ENCODE measurements at places on chromosomes 4 and X.

- no peak for DNase-seq
Measured at GRCh38 chrX:75181721-75182120, 25.6 kb upstream of the ABCB7 start.

GRCh38 chr4:112119353-112119783, 25.9 kb upstream of the FAM241A start:
- peak; percentile 7 for DNase-seq

GRCh38 chr4:14308229-14308651, 680.7 kb upstream of the BOD1L1 start:
- no peak for DNase-seq

DNA sequence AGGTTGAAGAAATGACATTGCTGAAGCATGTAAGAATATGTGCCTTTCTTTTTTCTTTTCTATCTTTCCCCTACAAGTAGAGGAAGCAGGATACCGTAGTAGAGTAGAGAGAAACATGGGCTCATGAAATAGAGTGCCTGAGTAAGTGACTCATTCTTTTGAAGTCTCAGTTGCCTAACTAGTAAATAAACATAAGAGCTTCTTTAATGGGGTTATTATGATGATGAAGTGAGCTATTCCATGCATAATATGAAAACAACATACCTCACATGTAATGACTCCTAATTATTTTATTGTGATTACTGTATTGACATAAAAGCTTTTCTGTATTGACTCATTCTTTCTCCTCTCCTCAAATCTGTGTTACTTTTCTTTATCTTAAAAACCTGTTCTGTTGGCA, 1538.2 kb downstream of the TECRL start:
- no peak for DNase-seq

DNA sequence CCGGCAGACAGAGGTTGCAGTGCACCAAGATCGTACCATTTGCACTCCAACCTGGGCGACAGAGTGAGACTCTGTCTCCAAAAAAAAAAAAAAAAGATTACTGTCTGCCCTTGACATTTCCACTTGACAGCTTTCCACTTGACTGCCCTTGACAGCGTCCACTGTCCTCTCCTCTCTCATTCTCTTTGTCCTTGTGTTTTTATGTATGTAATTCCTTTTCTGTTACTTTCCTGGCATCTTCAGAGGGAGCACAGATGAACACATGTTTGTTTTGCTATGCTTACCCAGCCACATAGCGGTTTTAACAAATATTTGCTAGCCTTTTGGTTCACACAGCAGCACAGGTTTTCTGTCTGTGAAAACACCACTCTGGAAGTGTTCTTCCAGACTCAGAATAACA, 26.2 kb downstream of the SYAP1 start:
- DNase-seq = no peak
